Smooth muscle cell of the brain vasculature (primary cell): ENCODE measurements at places on chromosomes 4 and X.

DNA sequence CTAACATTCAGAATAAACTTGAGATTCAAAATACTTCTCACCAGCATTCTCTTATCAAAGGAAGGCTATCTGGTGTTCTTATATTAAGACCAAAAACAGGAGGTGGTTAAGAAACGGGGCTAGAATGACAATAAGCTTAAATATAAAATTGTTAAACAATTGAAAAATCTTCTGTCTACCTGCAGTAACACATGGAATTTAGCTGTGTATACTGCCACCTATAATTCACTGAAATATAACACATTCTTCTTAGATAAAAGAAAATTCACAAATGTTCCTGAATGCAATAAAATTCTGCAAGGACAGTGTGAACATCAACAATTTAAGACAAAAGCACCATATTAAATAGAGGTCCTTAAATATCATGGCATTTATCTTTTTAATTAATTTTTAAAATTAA, 11.5 kb upstream of the PCDH10 start:
- DNase-seq: no peak

DNA sequence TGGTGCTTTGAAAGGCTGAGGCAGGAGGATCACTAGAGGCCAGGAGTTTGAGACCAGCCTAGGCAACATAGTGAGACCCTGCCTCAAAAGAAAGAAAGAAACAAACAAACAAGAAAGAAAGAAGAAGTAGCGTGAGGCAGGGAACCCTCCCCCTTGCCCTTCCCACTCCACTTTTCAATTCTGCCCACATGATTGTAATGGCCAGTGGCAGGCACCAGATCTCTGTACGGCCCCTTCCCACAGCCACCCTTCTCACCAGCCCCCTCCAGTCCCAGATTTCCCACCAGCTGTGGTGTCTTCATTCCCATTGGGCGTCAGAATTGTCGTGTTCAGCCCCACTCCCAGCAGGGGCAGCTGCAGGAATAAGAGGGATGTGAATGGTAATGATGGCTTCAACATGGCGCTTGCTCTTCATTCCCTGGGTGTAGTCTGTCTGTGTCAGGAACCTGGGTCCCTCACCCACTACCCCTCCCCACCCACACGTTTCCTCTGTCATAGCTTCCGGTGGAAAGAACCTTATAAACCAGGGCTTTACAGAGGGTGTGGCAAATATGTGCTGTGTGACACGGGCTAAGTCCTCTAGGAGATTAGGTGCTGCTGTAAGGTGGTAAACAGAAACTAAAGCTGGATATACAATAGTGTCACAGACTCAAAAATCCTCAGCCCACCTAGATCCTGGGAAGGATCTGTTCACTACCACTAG, at the start of gene IL2RG:
IL2RG (minus strand) TSS at position 437 of the 703 bp plus-strand sequence; CDS start at position 399, 38 bp downstream.
- DNase-seq: no peak

- peak; percentile 40 for DNase-seq
Observed at GRCh38 chr4:8403173-8403753, 37.3 kb downstream of the ACOX3 start.

DNA sequence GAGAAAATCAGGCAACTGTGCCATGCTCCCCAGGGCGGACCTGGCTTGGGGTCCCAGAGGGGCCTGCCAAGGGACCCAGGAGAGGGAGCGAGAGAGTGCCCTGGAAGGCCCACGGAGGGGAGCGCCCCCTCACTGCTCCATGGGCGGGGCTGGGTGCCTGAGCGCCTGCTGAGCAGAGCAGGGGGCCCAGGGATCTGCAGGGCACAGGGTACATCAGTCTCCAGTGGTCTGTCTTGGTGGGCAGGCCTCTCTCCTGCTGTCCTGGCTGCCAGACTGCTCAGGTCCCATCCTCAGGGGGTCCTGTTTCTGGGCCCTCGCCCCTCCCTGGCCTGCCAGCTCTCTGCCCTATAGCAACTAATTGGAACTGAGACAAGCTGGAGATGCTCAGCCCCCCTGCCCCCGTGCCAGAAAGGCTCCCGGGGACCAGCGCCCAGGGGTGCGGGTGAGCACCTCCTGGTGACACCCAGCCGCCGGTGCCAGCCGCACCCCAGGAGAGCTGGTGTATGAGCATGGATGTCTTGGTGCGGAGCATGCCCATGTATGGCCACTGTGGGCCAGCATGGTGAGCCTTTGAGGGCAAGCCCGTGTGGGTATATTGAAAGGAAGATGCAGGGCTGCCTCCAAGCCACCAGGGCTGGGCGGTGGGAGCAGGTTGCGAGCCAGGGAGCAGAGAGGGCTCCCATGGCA, 1.3 kb downstream of the BGN start:
- no peak for DNase-seq

- no peak for DNase-seq
Observed at GRCh38 chrX:155819525-155819924, 61.6 kb upstream of the VAMP7 start.

DNA sequence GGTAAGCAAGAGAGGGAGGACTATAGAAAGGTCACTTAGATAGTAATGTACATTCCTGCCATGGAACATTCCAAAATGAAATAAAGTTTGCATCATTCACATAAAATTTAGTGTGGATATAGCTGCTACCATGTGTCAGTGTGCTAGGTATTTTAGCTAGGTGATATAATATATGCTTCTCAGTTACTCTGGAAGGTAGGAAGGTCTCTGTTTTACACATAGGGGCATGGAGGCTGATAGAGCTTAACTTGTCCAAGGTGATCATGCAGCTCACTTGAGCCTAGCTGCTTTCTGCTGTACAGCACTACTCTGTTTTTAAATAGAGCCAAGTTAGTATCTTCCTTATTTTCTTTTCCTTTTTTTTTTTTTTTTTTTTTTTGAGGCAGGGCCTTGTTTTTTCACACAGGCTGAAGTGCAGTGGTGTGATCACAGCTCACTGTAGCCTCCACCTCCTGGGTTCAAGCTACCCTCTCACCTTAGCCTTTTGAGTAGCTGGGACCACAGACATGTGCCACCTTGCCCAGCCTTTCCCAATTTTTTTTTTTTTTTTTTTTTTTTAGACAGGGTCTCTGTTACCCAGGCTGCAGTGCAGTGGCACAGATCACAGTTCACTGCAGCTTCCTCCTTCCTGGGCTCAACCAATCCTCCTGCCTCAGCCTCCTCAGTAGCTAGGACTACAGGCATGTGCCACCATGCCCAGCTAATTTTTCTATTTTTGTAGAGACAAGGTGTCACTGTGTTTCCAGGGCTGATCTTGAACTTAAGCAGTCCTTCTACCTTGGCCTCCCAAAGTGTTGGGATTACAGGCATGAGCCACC, 10.4 kb downstream of the AFF1 start:
- DNase-seq: no peak

GRCh38 chr4:71400810-71401209, 62.0 kb downstream of the SLC4A4 start:
- DNase-seq: no peak

- no peak for DNase-seq
Observed at GRCh38 chr4:96035727-96036126, 195.8 kb downstream of the PDHA2 start.

DNA sequence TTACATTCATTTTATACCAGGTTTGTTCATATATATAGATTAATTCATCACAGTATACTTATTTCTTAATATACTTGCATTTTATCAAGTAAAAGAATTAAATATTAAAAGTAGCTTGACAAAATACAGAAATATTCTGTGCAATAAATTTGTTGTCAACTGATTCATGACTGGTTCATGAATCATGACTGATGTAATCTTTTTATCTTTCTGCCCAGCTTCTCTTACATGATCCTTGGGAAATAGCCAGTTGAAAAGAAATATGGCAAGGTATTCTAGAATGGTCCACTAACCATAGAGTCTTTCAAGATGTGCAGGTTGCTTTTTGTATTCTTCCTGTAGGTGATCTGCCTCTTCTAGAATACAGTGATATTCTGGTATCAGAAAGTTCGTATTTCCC, 4.2 kb upstream of the CCNA2 start:
- DNase-seq: no peak

GRCh38 chr4:98343626-98344025, 82.4 kb downstream of the RAP1GDS1 start:
- no peak for DNase-seq

DNA sequence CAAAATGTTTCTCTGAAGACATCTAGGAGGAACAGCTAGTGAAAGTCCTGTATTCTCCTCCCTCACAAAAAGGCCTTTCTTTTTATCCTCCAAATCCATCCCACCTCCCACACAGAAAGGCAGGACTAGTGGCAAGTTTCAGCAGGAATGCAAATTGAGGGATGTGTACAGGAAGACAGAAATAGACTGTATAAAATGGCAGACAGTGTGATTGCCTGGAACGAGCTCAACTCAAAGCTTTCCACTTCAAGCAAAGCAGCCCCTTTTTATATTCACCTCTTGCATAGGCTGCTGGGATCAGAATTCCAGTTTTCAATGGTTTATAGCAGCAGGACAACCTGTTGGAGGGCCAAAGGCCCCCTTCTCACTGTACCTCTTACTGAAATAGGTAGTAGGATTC, 57.5 kb downstream of the DCX start:
- DNase-seq: no peak

GRCh38 chr4:76250962-76251361, 559 bp upstream of the FAM47E start:
- DNase-seq: no peak

- DNase-seq: no peak
Observed at GRCh38 chrX:119809185-119809666, 17.8 kb upstream of the RPL39 start.

- DNase-seq: no peak
Observed at GRCh38 chr4:139660568-139661043, 5.0 kb upstream of the MGST2 start.

- peak; percentile 67 for DNase-seq
Observed at GRCh38 chr4:155809835-155810234, 51.0 kb downstream of the GUCY1B1 start.

DNA sequence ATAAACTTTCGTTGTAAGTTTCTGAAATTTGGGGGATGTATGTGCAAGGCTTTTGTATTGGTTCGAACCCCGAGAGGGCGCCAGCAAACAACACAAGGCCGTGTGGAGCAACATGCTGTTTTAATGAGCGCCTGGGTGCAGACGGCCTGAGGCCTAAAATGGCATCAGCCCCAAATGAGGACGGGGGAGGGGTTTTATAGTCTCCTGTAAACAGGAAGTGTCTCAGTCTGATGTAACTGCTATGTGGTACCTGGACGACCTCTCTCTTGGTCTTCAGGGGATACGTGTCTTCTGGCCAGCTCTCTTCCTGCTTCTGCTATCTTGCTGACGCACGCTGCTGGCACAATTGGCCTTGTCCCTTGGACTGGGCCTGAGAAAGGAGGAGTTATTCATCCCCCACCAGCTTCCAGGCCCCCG, 1348.0 kb downstream of the ADGRL3 start:
- no peak for DNase-seq

GRCh38 chrX:30881390-30881789, 7.7 kb downstream of the TAB3 start:
- DNase-seq: no peak

DNA sequence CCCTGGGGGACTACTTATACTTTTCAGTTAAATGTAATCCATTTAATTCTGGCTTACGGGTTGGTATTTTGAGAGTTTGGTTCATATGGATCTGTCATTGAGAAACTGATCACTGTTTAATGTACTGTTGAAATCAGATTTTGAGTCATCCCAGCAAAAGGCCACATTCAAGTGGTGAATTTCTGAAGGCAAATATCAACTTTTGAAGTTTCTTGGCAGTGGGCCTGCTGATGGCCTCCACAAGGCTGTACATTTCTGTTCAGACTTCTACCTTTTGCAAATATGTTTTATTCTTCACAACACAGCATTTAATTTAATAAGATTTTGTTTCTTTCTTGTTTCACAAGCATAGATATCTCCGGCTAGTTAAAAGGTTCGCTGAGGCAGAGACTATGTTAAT, 138.7 kb downstream of the PDGFC start:
- DNase-seq: no peak

DNA sequence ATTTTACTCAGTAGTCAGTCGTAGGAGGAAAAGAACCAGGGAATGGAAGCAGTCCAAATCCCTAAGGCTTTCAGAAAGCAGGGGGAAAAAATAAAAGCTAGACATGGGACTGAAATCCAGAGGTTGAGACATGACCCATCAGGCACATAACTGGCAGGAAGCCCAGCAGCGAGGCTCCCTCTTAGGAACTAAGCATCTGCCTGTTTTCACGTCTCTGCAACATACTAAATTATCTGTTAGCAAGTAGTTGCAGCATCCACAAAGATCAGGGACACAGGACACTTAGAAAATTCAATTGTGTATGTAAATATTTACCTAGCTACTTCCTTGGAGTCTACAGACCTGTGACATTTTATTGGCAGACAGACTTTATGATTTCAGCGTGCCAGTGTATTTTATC, 118.0 kb upstream of the EDNRA start:
- peak; percentile 75 for DNase-seq

DNA sequence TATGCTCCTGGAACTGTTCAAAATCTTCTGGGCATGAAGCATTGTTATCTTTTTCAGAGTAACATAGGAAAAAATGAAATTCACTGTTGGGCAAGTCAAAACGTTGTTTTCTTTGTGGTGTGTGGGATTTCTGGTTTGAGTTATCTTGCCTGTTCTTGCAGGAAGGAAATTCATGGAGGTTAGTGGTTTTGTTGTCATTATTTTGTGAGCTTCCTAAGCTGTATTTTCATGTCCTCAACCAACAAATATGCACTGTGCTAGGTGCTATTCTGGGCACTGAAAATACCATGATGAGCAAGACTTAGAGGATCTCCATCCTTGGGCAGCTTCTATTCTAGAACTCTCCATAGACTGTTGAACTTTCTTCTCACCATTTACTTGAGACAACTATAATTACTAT, 16.9 kb downstream of the SPINK2 start:
- no peak for DNase-seq

DNA sequence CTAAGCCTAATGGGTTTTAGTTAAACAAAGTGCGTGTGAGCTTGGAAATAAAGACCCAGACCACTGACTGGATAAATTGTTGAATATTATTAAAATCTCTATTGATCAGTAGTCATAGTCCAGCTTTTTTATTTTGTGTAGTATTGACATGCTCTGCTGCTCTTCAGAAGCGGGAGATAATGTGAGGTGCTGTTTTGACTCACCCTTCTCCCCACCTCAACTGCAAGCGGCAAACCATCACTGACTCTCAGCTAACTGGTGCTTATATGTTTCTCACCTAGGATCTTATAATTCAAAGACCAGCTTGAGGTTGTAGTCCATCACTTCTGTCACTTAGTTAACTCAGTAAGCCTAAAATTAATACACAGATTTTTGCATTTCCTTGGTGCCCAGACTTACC, 72.2 kb downstream of the COMMD8 start:
- no peak for DNase-seq

DNA sequence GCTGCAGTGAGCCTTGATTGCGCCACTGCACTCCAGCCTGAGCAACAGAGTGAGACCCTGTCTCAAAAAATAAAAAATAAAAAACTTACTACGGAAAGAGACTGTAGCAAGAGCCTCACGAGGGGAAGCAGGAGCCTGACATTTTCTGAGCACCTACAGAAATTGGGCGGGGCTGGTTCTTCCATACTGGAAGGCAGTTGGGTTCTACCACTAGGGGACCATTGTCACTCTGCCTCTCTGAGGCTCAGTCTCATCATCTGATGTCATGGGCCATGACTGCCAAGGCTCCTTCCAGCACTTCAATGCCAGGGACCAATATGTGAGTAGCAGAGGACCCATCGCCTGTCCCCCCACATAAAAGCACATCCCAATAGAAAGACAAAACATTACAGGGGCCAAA, 8.2 kb downstream of the SH3KBP1 start:
- no peak for DNase-seq
